HTR-8/SVneo (cell line): ENCODE measurements at places on chromosomes 2 and 18.

- no peak for DNase-seq
Measured at GRCh38 chr2:201639205-201639604, 4.1 kb downstream of the TMEM237 start.

DNA sequence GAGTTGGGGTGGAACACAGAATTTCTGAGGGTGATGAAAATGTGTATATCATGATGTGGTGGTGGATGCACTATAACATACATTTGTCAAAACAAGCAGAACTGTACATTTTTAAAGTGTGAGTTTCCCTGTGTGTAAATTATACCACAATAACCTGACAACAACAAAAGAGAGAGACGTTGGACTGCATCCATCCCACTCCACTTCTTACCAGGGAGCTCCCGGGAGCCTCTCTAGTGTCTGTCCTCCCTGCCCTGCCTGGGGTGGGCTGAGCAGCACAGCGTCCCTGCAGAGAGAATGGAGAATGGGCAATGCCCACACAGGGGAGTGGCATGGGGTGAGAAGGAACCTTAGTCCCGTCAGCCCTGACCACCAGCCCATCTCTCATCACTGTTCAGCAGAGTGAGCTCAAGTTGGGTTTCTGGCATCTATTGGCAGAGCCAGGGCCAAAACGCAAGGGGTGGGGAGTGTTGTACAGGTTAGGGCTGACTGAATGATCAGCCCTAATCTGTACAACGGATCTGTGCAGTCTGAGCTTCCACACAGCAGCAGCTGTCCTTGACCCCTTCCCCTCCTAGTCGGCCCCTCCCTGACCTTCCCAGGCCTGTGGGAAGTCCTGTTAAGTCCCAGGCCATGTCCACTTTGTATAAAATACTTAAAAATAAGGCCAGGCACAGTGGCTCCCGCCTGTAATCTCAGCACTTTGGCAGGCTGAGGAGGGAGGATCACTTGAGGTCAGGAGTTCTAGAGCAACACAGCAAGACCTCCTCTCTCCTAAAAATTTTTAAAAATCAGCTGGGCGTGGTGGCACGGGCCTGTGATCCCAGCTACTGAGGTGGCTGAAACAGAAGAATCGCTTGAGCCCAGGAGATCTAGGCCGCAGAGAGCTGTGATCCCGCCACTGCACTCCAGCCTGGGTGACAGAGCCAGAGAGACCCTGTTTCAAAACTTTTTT, 3.3 kb upstream of the PROC start:
- DNase-seq = no peak

DNA sequence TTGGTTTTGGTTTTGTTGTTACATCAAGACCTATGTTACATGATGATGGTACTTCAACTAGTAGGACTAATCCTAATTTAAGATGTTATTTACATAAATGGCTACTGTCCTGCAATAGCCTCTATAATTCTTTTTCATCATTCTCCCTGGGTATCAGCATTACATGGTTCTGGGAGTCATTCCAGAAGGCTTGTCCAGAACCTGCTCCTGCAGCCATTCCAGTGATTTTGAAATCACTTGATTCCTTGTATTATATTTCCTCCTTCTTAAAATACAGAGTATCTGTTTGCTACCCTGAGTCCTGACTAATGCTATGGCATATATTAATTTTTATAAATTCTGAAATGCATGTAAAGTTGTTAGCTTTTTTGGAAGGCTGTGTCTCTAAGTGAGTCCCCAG, 400.5 kb upstream of the MEIS1 start:
- DNase-seq = no peak

- DNase-seq = no peak
Measured at GRCh38 chr2:85071096-85071495, 62.1 kb upstream of the TCF7L1 start.

DNA sequence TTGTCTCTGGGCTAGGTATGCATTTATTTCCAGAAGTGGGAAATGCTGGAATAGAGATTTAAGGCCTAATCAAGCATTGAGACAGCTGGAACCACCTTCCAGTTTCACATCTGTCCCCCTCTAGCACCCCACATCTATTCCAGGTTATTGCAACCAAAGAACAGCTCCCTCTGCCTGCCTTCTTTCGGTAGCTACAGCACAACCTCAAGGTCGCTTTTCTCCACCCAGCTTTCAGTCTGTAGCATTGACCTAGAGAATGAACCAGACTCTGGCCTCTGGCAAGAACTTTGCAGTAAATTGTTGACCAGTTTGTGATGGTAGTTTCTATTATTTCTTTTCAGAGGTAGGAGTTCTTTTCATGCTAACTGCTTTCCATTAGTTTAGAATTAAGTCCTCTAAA, 484.2 kb downstream of the DLGAP1 start:
- no peak for DNase-seq

GRCh38 chr18:51398104-51398503, 200.6 kb upstream of the MEX3C start:
- no peak for DNase-seq

GRCh38 chr18:55302167-55302833, 285.7 kb downstream of the TCF4 start:
- no peak for DNase-seq

- DNase-seq = no peak
Measured at GRCh38 chr2:240650254-240650965, 25.1 kb downstream of the GPR35 start.

DNA sequence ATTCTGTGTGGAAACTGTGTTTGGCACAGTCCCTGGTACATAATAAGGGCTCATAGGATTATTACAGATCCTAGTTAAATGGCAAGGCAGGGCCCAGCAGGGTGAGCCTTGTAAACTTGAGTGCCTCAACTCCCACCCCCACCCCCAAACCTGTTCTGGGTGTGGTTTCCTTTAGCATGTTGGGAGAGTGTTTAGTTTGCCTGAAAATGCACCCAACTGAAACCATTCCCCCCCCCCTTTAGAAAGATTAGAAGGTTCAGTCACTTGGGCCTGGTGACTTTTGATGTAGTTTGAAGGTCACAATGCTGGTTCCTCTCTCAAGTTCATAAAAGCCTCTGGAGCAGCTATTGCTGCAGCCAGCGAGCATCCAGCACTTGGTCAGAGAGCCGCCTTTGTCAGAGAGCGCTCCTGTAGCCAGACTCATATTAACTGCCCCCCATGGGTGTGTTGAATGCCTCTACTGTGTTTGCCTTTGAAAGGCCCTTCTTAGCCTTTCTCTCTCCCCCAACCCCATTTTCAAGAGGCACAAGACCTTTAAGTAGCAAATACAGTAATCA, 113.7 kb downstream of the SPTBN1 start:
- no peak for DNase-seq

DNA sequence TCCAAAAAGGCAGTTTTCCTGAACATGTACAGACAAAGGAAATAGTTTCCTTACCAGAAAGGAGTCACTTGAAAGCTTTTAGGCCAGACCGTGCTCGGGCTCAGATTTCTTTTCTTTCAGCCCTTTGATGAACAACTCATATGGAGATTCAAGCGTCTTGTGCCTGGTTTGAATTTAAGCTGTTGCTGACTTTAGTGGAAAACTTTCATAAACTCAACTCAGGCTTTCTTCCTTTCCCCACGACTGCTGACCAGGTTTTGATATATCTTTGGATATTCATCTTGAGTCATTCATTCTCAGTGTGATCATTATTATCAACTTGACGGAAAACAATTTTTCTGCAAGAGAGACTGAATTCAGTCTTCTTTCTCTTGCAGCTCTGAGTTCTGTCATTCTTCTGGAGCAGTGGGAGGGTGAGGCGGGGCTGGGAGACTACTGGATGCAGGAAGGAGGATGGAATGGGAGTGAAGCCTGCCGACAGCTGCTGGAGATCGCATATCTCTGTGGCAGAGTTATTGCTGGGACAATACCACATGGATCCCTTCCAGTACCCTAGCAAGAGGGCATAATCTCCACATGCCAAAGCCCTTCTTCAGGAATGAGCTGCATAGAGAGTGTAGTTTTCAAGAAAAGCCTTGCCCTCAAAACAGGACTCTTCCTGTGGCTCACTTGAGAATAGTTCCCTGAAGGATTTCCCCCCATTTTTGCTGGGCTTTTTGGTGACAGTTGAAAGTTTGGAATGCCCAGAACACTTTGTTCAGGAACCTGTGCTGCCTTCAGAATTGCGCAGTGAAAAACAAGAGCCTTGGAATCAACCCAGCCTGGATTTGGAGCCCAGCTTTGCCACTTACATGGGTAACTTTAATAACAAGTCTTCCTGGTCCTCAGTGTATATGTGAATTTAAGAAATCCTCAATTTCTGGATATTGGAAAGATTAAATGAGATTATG, 364.4 kb downstream of the ZNF521 start:
- DNase-seq = no peak

DNA sequence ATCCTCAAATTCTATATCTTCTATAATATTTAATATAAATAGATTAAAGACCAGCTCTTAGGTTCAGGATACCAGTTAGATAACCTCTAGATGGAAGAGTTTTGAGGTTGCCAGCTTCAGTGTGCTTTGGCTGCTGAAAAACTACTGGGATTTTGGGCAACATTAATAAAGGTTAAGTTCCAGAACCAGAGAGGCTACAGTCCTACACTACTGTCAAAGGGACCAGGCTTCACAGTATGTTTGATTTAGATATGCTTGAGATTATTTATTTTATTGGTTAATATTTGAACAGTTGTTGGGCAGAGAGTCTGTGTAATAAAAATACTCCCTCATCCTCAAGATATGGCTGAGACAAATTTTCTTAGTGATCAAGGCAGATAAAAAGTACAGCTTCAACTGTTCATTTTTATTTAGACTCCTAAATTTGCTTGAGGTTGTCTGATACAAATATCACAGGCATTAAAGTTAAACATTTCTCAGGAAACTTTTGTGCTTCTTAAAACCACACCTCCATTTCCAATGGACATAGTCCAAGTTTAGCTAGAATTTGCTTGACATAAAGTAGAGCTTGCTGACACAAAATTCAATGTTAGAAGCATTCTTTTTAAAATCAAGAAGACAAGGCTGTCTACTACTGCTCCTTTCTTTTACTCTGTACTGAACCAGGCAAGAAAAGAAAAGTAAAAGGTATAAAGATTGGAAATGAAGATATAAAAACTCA, 19.7 kb upstream of the TMEM17 start:
- DNase-seq = no peak

GRCh38 chr2:146246736-146247523, 1597.9 kb upstream of the ACVR2A start:
- DNase-seq = no peak

DNA sequence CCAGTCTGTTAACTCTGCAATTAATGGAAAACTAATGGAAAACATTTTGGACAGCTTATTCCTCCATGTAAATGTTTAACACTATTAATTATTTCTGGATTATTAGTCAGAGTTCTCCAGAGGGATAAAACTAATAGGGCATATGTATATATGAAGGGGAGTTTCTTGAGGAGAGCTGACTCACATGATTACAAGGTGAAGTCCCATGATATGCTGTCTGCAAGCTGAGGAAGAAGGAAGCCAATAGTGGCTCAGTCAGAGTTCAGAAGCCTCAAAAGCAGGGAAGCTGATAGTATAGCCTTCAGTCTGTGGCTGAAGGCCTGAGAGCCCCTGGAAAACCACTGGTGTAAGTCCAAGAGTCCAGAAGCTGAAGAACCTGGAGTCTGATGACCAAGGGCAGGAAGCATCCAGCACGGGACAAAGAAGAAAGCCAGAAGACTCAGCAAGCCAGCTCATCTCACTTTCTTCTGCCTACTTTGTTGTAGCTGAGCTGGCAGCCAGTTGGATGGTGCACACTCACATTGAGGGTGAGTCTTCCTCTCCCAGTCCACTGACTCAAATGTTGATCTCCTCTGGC, 136.0 kb downstream of the PTH2R start:
- DNase-seq = no peak

- peak; percentile 88 for DNase-seq
Measured at GRCh38 chr2:20561637-20562454, 89.1 kb downstream of the HS1BP3 start.

DNA sequence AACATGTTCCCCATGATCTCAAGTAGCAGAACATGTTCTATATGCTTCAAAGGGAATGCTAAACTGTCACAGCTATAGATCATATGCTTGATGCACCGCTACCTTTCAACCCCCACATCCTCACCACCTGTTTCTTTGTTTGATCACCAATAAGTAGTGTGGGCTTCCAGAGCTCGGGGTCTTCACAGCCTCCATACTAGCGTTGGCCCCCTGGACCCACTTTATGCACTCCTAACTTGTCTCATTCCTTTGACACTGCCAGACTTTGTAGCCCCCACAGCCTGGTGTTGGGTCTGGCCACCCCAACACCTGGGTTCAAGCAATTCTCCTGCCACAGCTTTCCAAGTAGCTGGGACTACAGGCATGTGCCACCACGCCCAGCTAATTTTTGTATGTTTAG, 11.6 kb upstream of the RBM44 start:
- no peak for DNase-seq

- DNase-seq = no peak
Measured at GRCh38 chr2:136665736-136666135, 99.6 kb upstream of the THSD7B start.

DNA sequence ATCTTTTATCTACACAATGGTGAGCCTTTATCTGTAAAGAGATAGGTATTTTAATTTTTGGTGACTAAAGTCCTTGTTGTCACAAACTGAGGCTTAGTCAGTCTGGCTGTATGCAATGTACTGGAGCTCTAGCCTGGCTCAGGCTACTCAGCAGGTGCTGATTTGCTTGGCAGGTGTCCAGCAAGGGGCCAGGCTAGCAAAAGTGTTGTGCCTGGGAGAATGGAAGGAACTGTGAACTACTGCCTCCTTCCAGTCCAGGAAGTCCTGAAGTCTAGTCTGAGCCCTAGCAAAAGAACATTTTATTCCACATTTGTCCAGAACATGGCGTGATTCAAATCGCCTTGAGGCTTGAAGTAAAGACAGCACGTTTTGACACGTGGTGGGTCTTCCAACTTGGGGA, 260.5 kb downstream of the CCDC85A start:
- DNase-seq = no peak

DNA sequence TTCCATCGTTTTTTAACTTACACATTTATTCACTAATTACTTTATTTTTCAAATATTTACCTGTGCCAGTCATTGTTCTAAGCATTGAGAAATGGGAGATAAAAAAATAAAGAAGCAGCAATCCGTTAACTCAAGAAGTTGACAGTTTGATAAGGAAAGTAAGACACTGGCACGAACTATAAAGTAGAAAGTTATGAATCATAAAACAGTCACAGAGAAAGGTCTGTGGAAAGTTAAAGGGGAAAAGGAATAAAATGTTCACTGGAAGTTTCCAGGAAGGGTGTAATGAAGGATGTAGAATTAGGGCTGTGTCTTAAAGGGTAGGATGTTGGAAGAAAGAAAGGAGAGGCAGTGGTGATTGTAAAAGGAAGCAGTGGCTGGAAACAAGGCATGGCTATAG, 118.9 kb downstream of the RDH14 start:
- no peak for DNase-seq

DNA sequence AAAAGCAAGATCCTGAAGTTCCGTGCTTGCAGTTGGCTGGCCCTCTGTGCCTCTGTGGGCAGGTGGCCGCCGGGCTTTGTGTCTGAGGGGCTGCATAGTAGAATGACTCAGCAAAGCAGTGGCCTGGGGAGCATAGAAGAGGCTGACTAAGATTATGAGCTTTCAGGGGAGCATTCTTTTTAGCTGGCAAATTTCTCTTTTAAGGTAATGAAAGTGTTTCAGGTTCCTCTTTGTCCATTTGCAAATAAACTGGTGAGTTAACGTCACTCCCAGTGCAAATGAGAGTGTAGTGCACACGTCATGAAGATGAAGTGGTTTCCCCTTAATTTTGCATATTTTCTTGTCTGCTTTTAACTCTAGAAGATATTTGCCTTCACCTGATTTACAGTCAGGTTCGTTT, 98.6 kb downstream of the BCL2L11 start:
- no peak for DNase-seq

GRCh38 chr2:138121666-138122661, 157.7 kb downstream of the HNMT start:
- no peak for DNase-seq

- no peak for DNase-seq
Measured at GRCh38 chr2:100611079-100612029, 48.6 kb downstream of the PDCL3 start.
